ENCODE measurements at places on chromosomes 6 and 20. TPM values are rescaled to one million over a fixed set of nuclear protein-coding genes. Genes with fewer than 3 reads are reported as not detected.

The SRSF12 gene
- total RNA-seq: not detected

The ELOVL4 gene
- 1.6 TPM for total RNA-seq

The SERINC1 gene
- total RNA-seq: 27.8 TPM

The DLGAP4 gene
- 27.9 TPM for total RNA-seq

DNA sequence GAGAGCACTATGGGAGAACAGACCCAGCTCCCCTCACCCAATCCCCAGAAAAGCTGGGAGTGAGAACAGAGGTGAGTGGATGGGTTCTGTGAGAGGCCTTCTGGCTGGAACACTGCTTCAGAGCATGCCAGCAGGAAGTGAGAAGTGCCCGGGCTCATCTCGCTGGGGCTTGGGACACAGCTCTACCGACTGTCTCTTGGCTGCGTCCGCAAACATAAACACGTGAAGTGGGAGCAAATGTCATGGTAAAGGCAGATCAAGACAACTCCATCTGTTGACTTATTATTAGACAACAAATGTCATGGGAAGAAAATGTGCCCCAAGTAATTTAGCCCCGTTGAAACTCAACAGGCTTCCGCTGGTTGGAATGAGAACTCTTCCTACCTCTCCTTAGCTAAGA, 25.9 kb downstream of the GNAS-AS1 start:
- DNase-seq: no peak

- no peak for DNase-seq
Measured at GRCh38 chr6:40196135-40196518, 261.9 kb upstream of the MOCS1 start.

GRCh38 chr6:91447081-91447480, 860.2 kb upstream of the MAP3K7 start:
- no peak for DNase-seq

DNA sequence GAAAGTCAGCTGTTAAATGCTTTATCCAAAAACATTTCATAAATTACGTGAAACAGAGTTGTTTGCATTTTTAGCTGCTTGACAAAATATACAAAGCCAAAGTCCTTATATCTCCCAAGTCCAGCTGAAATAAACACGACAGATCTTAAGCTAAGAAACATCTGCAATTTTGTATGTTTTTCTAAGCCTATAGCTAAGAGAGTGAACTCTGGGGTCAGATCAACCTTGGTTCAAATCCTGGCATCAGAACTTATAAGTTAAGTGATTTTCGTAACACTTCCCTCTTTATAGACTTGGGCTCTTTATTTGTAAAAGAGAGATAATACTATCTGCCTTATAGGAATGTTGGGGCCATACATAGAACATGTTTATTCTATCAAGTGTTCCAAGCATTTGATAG, 176.7 kb downstream of the PTPRK start:
- DNase-seq: no peak

- DNase-seq: no peak
Measured at GRCh38 chr6:21213492-21213891, 380.1 kb upstream of the SOX4 start.

DNA sequence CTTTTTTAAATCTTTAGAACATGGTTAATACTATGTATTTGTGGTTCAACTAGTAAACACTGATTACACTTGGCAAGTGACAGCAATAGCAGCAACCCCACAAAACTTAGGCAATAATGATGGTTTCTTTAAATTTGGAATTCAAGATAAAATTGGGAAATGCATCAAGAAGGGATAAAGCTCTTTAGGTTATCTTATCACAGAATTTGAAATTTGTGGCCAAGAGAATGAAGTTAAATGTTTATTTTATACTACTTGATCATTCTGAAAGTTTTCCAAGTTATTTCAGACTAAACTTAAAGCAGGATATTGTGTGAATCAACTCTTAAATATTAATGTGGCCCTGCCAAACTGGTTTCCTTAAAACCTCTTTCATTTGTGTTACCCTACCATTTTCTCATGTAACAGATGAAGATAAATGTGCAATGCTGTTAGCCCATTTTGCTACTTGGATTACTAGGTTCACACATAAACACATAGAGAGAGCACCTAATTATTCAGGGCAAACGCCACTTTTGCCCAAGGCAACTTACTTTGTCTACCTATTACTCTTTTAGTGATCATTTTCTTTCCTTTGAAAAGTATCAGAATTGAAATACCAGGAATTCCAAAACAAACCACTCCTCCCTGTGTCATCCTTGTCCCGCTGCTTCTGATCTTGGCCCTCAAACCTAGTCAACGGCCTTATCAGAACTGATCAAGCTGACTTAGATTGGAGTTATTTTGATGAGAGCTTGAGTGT, 186.7 kb upstream of the TENT5A start:
- peak; percentile 76 for DNase-seq

Measured in PC-3 (cell line).